Activated effector memory CD4-positive, alpha-beta T cell treated with Interleukin-2 at 50 U/mL for 16 hours (primary cell): ENCODE measurements at places on chromosomes 7 and 10.

- no peak for DNase-seq
These were observed 133.9 kb downstream of the C10orf105 start for GRCh38 chr10:71585564-71586290.

DNA sequence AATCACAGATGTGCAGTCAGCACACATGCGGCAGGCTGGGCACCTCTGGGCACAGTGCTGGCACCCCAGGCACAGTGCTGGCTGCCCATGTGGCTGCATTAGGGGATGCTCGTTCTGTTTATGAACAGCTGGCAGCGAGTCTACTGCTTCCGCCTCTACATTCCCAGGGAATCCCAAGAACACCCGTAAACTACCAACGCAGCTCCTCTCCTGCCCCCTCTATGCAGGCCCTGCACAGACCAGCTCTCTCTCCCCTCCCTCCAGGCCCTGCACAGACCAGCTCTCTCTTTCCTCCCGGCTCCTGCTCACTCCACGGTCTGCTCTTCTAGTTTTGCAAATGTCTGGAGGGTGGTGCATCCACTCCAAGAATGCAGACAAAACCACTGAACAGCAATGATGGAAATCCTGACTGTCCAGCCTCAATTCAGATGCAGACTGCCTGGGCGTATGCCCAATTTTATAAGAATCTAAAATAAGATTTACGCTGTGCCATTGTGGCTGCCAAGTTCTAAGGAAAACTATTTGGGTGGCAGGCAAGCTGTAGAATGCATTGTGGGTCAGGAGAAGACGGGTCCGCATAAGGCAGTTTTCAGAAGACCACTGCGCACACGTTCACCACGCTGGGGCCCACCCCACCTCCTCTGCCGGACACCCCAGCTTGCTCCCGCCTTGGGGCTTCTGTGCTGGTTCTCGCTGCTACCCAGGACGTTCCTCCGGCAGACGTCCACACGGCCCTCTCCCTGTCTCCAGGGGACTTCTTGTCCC lies 234.6 kb downstream of the ZMYND11 start:
- no peak for DNase-seq

DNA sequence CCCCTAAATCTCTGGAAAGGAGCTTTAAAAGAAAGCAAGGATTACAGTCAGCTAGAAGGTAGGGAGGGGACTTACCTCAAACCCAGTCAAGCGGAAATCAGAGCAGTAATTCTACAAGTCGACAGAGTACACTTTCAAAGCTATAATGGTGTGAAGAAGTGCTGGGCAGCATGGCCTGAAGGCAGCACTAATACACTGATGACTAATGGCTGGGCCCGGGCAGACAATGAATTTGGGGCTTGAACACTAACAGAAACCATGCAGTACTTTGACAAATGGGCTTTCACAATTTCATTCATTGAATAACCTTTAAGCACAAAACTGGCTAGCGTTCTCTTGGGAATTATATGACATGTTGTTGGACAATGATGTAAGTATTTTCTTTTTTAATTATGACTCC lies 4.7 kb downstream of the GLI3 start:
- DNase-seq = no peak

DNA sequence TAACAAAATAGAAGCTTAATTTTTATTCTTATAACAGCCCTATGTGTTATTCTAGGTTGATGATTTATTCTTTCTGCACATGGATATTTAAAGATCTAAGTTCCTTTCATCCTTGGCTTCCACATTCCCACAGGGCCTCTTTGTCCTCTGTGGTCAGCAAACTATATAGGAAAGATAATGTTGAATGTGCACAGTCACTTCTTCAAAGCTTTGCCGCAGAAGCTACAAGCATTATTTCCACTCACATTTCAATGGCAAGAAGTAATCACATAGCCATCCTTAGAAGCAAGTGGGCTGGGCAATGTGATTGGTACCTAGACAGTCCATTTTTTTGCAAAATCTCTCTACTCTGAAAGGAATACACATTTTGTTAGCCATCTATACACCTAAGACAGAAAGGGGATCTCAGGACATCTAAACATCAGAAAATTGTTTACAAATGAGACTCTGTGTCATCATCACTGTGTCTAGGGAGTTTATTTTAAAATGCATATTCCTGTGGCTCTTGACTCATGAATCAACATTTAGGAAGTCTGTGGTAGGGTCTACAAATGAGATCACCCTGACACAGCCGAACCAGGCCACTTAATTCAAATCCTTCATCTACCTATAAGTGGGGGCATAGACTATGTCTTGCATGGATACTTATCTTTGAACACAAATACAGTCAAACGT lies 1060.5 kb downstream of the XPNPEP1 start:
- no peak for DNase-seq

- no peak for DNase-seq
These were observed 193.7 kb downstream of the RNLS start for GRCh38 chr10:88389456-88389855.

DNA sequence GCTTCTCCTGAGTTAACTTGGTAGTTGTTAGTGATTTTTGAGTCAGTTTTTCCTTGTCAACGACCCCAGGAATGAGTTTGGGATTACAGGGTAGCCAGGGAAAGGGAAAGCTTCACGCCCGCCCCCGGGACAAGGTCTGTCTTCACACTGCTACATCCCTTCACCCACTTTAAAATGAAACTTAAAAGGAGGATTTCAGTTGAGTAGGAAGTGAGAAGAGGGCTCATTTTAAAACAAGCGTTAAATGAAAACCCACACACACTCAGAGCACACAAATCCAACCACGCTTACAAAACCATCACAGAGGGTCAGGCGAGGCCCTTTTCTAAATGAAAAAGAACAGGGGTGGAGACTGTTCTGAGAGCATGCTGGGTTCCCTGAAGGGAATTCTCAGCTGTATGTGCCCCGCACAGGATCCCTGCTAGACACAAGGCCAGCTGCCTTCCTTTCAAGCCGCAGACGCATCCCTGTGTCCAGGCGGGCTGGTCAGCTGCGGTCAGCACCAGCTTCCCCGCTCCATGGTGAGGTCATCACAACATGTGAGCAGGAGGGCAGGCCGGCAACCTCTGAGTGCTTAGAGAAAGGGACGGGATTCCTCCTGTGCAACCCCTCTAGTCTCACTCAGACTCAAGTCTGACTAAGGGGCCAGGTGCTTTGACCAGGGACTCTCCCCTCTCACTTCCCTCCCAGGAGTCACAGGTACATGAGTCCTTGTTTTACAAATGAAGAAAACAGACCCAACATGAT lies 111.8 kb downstream of the EGFR start:
- no peak for DNase-seq
